Renal pelvis (tissue), 12 donors: ENCODE measurements at places on chromosomes 7 and 10. TPM values are rescaled to one million over a fixed set of nuclear protein-coding genes. Genes with fewer than 3 reads are reported as not detected.

ADCYAP1R1 gene
- polyA plus RNA-seq, result 1.4 TPM

GRCh38 chr10:38147686-38148085 is 53.5 kb downstream of the ZNF37A start:
- no peak for DNase-seq

CUZD1 gene
- polyA plus RNA-seq, result 1.7 TPM

DNA sequence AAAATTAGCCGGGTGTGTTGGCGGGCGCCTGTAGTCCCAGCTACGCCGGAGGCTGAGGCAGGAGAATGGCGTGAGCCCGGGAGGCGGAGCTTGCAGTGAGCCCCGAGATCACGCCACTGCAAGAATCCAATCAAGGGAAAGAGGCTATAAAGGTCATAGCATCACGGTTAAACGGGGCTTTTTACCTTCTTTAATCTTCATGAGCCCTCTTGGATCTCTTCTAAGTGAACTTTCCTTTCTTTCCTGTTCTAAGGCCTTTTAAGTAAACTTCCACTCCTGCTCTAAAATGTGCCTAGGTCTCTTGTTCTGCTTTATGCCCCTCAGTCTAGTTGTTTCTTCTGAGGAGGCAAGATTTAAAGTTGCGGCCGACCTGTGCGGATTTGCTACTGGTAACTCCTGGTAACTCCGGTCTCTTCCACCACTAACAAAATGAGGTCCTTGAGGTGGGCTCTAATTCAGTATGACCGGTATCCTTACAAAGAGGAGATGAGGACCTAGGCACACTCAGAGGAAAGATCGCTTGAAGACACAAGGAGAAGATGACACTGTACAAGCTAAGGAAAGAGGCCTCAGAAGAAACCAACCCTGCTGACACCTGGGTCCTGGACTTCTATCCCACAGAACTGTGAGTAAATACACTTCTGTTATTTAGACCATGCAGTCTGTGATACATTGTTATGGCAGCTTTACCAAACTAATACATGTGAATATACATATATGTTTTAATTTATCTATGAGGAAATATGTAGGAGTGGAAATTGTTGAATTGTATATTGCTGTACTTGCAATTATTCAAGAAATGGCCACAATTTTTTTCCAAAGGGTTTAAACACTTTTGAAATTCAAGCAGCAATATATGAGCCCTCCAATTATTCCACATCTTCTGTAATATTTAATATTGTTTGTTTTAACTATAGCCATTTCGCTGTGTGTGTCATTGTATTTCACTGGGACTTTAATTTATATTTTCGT is 331.5 kb upstream of the CNTNAP2 start:
- DNase-seq, result no peak

DNA sequence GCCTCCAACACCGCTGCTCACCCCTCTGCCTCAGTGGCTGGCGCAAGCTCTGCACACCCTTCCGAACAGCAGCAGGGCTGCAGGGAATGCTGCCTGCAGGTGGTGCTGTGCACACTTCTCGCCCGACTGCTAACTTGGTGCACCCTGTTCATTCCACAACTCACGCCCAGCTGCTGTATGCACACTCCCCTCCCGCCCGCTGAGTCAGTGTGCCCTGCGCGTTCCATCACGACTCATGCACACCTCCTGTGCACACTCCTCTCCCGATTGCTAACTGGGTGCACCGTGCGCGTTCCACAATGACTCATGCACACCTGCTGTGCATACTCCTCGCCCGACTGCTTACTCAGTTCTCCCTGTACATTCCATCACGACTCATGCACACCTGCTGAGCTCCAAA is 21.5 kb downstream of the ADARB2 start:
- DNase-seq, result peak; percentile 4

SRRM3 gene
- 3.0 TPM for polyA plus RNA-seq

KIF20B gene
- polyA plus RNA-seq, result 14.6 TPM

DNA sequence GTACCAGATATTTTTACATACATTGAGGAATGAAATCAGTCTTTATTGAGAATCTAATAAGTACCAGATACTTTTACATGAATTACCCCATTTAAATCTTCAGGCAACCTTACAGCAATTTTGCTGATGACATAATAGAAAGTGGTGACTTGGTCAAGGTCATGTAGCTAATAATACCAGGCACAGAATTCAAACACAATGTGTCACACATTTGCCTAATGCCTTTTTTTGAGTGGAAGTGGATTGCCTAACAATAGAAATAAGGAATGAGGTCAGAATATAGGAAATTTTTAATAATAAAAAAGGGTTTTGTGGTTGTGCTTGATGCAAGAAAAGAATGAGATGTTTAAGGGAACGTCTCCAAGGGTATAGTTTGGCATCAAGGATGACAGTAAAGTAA is 466.6 kb upstream of the IGFBP3 start:
- DNase-seq, result no peak

GRCh38 chr10:131532745-131533341 is 221.3 kb upstream of the TCERG1L start:
- DNase-seq, result no peak

GRCh38 chr7:22720791-22721786 is 5.9 kb upstream of the IL6 start:
- DNase-seq, result no peak

GRCh38 chr10:108783897-108784296 is 1139.4 kb downstream of the XPNPEP1 start:
- DNase-seq, result no peak

DNA sequence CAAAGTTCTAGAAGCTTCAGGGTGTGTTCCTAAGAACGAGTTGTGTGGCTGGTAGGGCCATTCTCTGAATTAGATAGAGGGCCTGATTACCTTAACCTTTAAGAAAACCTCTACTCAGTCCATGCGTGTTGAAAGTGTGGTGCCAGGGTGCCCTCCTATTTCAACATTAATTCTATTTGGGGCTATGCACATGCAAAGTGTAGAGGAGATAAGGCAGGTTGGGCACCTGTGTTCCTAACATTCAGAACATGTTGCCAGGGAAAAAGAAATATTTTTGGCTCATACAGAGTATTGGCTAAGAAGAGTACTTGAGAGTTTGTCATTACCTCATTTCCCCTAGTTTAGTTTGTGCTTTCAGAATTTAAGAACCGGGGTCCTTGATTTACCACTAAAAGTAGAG is 20.6 kb downstream of the SLC26A3 start:
- DNase-seq, result no peak

DNA sequence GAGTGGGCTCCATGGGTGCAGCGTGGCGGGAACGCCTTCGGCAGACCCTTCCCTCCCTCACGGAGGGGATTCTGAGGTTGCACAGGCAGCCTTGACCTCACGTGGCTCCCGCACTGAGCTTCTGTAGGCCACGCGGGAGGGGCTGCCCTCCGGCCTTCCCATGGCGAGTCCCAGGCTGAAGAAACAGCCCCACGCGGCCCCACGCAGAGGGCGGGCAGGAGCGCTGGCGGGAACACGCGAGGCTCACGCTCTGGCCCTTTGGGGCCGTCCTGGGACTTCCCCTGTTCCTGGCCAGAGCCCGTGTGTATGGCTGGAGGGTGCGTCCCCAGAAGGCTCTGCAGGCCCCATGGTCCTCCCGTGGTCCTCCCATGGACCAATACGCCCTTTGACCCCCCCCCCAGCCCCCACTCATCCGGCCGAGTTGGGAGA is 21.7 kb upstream of the NKX6-2 start:
- DNase-seq, result no peak

- DNase-seq, result no peak
Observed at GRCh38 chr7:150716368-150716767, at the start of gene GIMAP1. Gene GIMAP1, plus strand, starts transcription at chr7:150716613. Its CDS starts 2,435 bp downstream, at chr7:150719048.

CPA2 gene
- 0.33 TPM for polyA plus RNA-seq

PLA2G12B gene
- 9.8 TPM for polyA plus RNA-seq

DNA sequence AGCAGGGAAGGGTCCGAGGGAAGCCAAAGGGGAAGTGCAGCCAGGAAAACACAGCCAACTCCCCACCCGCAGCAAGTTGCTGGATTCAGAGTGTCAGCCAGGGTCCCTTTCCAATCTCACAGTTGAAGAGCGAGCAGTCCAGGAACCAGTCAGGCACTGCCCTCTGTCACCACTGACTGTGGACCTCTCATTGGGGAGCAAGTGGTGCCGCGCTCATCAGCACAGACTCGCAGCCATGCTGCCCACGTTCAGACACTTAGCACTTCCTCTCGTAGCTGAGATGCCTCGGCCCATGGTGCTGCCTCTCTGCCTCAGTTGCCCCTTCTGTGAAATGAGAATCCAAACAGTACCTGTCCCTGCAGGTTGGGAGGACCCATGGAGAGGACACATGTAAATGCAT is 123.6 kb upstream of the CHST15 start:
- DNase-seq, result no peak
